CD4-positive, alpha-beta memory T cell (primary cell): ENCODE measurements at places on chromosomes 13 and 19. TPM values are rescaled to one million over a fixed set of nuclear protein-coding genes. Genes with fewer than 3 reads are reported as not detected.

- no peak for DNase-seq
Measured at GRCh38 chr13:53545340-53545941, 516.8 kb downstream of the OLFM4 start.

The ZNF790 gene
- polyA plus RNA-seq, result 6.6 TPM

- DNase-seq, result no peak
Measured at GRCh38 chr13:47418206-47418920, 521.5 kb upstream of the HTR2A start.

GRCh38 chr19:50269653-50270052 is 59.5 kb downstream of the KCNC3 start:
- DNase-seq, result no peak

The TMEM145 gene
- not detected for polyA plus RNA-seq
